Anterior cingulate cortex (tissue), 58 donors: ENCODE measurements at places on chromosomes 12 and 14.

DNA sequence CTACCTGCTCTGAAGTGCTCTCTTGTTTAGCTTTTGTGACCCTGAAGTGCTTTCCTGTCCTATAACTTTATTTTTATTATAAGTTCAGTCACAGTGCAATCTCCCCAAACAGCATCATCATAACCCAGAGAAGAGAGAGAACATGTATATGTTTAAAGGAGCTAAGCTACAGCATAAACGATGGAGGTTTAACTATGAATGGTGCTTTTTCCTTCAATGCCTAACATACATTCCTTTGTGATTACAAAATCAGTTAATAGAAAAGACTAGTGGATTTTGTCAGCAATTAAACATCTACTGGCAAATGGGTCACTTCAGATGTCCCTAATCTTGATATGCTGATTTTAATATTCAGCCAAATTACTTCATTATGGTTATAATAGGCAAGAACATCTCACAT is 46.4 kb downstream of the ZFYVE21 start:
- no peak for DNase-seq

GRCh38 chr12:78118486-78118885 is 287.8 kb downstream of the NAV3 start:
- DNase-seq, result no peak

GRCh38 chr14:90426663-90427062 is 29.8 kb downstream of the CALM1 start:
- DNase-seq, result no peak

GRCh38 chr14:96180043-96180874 is 24.4 kb upstream of the BDKRB2 start:
- no peak for DNase-seq

DNA sequence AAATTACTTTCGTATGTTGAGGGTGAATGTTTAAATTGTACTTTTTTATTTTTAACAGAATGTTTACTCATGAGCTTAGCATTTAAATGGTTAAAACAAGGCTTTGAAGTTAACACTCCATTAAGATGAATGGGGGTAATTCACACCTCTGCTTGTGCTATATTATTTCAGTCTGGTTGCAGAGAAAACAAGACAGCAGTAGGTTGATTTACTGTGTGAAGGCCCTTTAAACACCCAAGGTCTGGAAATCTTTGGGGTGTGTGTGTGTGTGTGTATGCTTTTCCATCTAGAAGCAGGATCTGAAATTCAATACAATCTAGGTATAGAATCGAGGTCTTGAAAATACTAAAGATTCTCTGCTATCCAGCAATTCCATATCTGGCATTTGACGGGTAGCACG is 83.8 kb downstream of the SLC38A6 start:
- no peak for DNase-seq

GRCh38 chr12:92509156-92509738 is 193.5 kb upstream of the PLEKHG7 start:
- no peak for DNase-seq

- DNase-seq, result no peak
Observed at GRCh38 chr12:20592556-20592955, 102.6 kb upstream of the SLCO1C1 start.

DNA sequence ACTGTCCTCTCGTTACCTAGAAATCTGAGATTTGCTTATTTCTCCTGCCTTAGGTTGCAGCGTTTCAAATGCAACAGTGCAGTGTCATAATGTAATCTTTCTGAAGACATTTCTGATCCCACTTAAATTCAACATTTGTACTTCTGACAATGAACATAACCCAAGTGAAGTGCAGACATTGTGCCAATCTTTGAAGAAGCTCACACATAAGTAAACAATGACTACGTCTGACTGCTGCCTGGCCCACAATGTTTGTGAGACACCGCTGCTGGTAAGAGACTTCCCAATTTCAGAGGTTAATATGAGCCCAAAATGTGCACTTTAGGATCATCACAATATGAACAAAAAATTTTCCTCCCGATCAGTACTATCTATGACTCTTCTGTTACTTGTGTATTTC is 84.6 kb upstream of the BCL2L14 start:
- DNase-seq, result no peak

GRCh38 chr12:50715174-50715573 is 48.7 kb upstream of the ATF1 start:
- DNase-seq, result no peak

DNA sequence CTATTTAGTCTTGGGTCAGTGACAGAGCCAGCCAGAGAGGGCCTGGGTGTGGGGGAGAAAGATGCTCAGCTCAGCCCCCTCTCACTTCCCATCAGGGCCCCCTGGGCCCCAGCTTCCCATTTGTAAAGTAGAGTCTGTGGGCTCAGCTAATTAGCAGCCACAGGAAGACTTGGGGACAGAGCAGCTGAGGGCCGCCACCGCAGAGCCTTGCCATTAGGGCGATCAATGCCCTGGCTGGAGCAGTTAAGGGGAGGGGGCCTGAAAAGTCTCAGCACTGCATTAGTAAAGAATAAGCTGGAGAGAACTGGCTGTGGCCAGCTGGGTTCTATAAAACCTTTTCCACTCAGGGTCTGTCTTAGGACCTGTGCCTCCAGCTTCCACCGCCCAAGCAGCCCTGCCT is 2.7 kb downstream of the PLEKHD1 start:
- no peak for DNase-seq

DNA sequence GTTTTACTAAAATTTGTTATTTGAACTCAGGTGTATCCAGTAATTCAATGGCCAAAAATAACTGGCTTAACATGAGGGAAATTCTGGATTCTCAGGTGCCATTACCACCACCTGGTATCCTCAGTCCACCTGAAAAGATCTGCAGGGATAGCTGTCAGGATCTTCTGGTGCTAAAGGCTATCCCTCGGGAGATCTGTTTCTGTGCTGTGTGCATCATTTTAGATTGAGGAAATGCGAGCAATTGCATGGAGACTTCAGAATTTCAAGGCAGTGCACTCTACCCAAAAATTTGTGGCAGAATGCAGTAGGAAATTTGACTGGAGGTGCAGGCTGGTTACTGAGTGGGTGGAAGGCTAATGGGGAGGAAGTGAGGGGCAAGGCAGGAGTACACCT is 26.4 kb downstream of the ZCCHC8 start:
- no peak for DNase-seq

DNA sequence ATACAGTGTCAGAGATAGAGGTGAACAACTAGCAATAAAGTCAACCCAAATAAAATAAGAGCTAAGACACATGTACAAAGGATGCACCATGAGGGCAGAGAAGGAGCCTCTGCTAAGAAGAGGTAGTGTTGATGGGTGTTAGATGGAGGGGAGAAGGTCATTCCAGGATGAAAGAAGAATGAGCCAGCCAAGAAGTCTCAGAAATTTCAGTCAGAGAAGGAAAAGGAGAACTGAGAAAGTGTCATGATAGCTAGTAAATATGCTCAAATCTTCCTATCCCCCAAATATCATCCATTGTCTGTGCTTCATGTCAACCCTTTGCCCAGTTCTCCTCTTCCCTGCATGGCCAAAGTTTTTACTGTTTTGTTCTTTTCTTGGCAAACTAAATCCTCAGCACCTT is 225.2 kb upstream of the BTG1 start:
- DNase-seq, result no peak

DNA sequence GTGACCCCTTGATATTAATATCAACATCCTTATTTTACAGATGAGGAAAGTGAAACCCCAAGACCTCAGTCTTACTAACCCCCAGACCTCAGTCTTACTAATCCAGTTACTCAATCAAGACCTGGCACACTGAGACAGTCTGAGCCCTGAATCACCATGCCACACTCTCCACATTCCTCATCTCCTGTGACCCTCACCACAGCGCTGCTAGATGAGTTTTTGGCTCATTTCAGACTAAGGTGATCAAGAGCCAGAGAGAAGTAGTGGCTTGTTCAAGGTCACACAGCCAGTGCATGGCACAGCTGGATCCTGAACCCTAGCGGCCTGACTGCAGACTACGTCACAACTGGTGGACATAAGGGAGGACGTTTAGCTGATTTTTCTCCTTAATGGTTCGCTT is 579.2 kb downstream of the BCL11B start:
- DNase-seq, result no peak

GRCh38 chr12:108689314-108690190 is 41.8 kb downstream of the CORO1C start:
- no peak for DNase-seq

DNA sequence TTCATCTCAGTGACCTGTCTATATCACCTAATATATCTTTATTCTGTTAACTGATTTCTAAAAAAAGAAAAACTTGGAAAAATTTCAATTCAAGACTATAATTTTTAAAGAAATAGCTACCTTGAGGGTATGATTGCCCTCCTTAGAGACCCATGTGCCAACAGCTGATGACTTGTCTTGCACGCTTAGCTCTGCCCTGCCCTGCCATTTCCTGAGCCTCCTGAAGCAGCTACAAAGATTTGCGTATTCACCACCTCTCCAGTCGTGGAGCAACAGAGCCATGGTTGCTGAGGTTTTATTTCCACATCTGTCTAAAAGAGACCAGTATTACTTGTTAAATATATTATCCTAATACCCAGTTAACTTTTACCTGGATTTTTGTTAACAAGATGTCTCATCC is 91.7 kb upstream of the ATF1 start:
- DNase-seq, result no peak

GRCh38 chr12:95789126-95790032 is 1.2 kb downstream of the NTN4 start:
- DNase-seq, result no peak

DNA sequence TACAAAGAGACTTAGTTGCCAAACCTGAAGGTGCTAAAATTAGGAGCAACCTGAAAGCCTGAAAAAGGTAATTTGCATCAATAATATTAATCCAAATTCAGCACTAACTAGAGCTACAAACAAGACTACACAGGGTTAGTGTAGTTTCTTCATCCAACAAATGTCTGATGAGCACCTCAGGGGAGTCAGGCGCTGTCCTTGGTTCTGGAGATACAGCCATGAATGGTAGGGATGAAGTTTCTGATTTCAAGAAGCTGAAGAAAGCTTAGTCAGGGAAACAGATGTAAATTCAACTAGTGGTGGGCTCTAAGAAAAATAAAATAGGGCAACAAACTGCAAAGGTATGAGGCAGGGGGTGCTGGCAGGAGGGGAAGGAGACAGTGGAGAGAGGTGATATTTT is 266.3 kb downstream of the GLT1D1 start:
- DNase-seq, result no peak

- no peak for DNase-seq
Observed at GRCh38 chr14:53183056-53183455, 29.9 kb upstream of the DDHD1 start.

- DNase-seq, result no peak
Observed at GRCh38 chr12:101086490-101087135, 123.4 kb downstream of the SLC5A8 start.

- DNase-seq, result no peak
Observed at GRCh38 chr12:21675096-21675495, 17.5 kb upstream of the LDHB start.

- no peak for DNase-seq
Observed at GRCh38 chr14:80570930-80571298, 359.6 kb upstream of the DIO2 start.

GRCh38 chr12:38921025-38921677 is 15.8 kb upstream of the CPNE8 start:
- DNase-seq, result no peak

DNA sequence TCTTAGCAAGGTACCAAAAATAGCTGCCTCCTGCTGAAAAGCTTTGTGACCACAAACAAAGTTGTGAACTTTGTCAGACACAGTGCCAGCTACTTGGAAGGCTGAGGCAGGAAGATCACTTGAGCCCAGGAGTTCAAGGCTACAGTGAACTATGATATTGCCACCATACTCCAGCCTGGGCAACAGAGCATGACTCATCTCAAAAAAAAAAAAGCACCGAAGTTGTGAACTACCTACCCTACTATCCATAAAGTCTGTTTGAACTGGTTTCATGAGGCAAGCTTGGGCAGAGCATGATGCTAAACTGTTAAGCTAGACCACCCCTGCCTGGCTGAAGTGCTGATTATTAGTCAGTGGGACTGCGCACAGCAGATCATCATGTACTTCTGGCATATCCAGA is 75.5 kb downstream of the RAD52 start:
- no peak for DNase-seq

- no peak for DNase-seq
Observed at GRCh38 chr12:20798554-20798953, 12.0 kb upstream of the SLCO1B3 start.
